ENCODE measurements at places on chromosomes 16 and 17.

- DNase-seq, result no peak
Measured at GRCh38 chr16:11946433-11946832, 4.6 kb upstream of the NPIPB2 start.

- no peak for DNase-seq
Measured at GRCh38 chr16:75942936-75943335, 216.6 kb upstream of the CPHXL start.

DNA sequence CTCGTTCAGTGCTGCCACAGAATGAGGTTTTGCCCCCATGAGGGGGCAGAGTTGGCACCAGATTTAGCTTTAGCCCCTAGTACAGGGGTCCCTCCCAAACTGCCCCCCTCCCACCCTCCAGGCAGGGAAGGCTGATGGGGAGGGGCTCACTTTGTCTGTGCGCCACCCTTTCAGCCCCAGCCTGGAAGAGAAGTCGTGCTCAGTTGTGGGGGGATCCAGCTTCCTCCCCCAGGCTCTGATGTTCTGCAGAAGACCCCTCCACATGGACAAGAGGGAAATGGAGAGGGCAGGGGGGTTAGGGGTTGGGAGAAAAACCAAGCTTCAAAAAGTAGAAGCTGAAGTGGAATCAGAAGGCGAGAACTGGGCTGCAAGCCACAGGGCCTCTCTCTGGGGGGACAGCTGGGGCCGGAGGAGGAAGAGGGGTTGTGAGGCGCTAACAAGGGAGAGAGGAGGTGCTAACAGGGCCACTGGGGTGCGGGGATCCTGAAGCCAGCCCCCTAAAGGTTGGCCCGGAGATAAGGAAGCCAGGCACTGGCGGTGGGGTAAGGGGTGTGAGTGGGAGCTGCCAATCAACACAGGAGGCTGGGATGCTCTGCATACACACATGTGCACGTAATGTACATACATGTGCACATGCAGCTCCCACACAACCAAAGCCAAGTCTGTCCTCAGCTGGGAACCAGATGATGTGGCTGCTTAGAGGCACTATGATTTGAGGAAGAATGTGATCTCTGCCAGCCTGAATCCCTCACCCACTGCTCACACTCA, 7.0 kb upstream of the TMEM92 start:
- peak; percentile 20 for DNase-seq

- peak; percentile 30 for DNase-seq
Measured at GRCh38 chr16:72689851-72690250, 358.1 kb downstream of the ZFHX3 start.

DNA sequence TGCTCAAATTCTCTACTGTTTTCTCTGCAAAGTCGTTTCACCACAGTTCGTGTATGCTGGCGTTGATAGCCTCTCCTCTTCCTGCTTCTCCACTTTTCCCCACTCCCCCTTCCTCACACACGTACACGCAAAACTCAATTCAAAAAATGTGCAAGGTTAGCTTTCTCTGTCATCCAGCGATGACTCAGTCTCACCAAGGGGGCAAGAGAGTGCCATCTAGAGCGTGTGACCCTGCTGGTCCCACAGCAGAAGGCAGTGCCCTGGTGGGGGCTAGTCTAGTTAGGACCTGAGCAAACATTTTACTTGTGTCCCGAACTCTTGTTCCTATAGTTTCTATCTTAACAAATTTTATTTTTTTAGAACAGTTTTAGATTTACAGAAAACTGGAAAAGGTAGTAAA, 121.2 kb upstream of the CHMP6 start:
- DNase-seq, result no peak

DNA sequence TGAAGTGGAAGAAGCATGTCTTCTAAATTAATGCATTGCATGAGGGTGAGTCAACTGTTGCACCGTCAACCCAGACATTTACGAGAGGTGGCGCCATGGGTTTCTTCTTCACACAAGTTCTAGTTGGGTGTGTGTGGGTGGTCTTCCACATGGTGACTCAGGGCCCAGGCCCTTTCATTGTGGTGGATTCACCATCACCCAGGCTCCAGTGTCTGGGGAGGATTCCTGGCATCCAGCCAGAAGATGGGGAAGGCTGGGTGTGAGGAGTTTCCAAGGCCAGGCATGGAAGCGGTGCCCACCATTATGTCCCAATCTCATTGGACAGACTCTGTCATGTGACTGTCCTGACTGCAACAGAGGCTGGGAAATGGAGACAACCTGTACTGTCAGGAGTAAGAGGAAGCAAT, 21.4 kb upstream of the JPH3 start:
- peak; percentile 73 for DNase-seq

- DNase-seq, result no peak
Measured at GRCh38 chr17:61323003-61323908, 76.4 kb upstream of the TBX2 start.

DNA sequence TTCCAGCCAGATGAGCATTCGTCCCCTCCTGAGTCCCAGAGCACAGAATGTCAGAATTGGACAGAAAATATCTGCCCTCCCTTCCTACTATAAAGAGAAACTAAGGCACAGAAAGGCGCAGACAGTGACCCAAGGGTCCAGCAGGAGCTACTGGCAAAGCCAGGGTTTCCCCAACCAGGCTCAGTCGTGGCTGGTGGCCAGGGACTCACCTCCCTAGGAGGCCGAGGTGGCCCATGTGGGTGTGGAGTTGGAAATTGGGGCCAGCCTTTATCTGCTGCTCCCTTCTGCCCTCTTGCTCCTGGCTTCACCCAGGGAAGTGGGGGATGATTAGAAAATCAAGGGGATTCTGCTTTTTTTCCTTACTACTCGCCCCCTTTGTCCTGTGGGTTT, 1.1 kb downstream of the DRC7 start:
- no peak for DNase-seq

- no peak for DNase-seq
Measured at GRCh38 chr16:62363501-62363900, 327.3 kb upstream of the CDH8 start.

GRCh38 chr17:72565006-72565405, 444.2 kb downstream of the SOX9 start:
- no peak for DNase-seq

DNA sequence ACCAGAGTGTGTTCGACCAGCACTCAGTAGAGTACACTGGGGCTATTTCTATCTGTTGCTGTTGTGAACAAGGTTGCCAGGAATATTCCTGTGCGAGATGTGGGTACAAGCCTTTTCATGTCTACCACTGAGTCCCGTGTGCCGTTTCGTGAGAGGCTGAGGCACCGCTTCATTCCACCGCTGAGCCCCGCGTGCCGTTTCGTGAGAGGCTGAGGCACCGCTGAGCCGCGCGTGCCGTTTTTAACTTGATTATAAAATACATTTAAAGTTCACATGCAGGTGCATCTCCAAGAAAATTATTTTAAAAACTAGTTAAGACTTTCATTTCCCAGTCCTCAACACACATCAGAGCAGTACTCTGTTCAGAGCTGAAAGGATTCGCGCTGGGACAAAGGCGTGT, 78.7 kb upstream of the ZNF750 start:
- DNase-seq, result no peak

DNA sequence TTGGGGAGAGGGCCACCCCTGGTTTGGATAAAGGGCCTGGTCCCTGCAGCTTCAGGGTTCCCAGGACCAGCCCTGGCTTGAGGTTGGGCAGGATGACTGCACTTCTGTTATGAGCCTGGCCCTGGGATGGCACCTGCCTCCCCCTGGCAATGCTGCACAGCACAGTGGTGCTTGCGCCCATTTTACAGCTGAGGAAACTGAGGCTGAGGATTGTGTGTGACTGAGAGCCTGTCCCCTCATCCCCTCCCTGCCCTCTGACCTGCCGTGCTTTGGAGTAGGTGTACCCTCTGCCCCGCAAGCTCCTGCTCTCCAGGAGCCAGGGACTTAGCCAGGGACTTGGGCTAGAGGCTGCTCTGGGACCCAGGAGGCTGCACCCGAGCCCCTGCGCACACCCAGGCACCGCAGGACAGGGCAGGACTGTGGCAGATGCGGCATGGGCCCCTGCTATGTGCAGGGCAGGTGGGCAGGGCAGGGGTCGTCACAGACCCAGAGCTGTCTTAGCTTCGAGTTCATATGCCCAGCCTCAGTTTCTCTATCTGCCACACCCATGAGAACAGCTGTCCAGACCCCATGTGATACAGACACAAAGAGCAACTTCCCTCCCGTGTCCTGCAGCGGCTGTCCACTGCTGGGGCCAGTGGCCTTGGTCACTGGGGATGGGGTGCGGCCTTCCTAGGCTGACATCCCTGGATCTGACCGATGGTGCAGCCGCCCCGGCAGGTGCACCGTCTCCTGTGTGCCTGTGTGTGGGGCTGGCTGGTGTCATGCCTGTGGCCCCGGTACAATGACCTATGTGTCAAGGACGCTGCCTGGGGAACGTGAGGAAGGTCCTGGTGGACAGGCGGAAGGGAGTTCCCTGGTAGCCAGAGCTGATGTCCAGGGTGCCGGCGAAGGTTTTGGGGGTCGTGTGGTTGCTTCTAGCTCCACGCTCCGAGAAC, 36.6 kb downstream of the BAHCC1 start:
- no peak for DNase-seq

- no peak for DNase-seq
Measured at GRCh38 chr16:48541108-48541786, 68.7 kb downstream of the N4BP1 start.

GRCh38 chr17:49031965-49032928, 35.1 kb downstream of the IGF2BP1 start:
- peak; percentile 86 for DNase-seq

DNA sequence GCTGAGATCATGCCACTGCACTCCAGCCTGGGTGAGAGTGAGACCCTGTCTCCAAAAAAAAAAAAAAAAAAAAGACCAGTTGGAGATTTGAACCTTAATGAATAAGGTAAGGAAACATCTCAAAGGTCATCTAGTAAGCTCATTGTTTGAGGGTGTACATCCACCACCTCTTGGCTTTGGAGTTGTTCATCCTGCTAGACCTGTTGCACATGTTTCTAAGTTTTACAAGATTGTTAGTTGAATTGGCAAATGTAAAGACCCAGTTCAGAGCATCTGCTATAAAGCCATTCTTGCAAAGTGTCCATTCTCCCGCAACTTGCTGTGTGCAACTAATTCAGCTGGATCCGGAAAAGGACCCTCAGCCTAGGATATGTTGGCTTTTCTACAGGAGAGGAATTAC, 1.5 kb downstream of the PSMD7 start:
- DNase-seq, result no peak

GRCh38 chr17:266701-267667, 85.5 kb upstream of the DOC2B start:
- DNase-seq, result no peak

DNA sequence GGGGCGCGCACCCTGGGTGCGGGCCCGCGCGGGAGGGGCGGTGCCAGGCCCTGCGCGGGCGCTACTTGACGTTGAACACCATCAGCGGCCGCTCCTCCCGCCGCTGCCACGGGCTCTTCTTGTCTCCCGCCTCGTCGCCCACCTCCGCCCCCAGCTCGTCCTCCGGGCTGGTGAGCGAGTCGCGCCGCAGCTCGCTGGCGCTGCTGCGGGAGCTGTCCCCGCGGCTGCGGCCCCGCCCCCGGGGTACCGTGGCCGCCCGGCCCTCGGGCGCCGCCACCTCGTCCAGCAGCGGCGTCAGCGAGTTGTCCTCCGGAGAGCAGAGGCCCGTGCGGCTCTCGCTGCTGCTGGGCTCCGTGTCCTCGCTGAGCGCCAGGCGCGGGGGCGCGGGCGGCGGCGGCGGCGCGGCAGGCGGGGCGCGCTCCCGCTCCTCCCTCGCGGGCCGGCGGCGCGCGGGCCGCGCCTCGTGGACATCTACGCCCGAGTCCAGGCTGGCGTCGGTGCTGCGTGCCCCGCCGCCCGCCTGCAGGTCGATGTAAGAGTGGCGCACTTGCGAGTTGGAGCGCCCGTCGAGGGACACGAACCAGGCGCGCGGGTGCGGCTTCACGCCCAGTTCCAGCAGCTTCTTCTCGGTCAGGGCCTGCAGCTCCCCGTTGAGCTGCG, 8.7 kb downstream of the GRN start:
- no peak for DNase-seq

GRCh38 chr17:80909635-80910034, 82.0 kb upstream of the CHMP6 start:
- DNase-seq, result no peak

DNA sequence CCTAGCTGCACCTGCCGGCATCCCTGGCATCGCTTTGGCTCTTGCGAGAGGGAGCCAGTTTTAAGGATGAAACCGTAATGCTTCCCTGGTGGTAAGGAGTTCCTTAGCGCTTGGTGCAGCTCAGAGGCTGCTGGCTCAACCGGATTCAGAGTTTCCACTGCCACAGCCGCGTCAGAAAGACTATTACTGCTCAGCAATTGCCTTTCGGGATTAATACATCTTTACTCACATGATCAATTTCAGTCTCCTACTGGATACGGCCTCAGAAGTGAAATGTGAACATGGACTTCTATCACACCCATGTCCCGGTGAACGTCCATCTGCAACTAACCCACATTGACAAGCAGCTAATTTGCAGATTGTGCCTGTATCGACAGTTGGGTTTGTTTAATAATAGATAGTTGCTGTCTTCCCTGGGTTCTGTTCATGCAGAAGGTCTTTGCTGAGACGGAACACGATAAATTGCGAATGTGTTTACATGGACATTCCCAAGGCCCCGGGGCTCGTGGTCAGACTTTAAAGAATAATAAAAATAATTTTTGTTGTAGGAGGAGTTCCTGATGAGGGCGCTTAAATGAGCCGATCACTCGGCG, 175.4 kb downstream of the ENGASE start:
- no peak for DNase-seq

DNA sequence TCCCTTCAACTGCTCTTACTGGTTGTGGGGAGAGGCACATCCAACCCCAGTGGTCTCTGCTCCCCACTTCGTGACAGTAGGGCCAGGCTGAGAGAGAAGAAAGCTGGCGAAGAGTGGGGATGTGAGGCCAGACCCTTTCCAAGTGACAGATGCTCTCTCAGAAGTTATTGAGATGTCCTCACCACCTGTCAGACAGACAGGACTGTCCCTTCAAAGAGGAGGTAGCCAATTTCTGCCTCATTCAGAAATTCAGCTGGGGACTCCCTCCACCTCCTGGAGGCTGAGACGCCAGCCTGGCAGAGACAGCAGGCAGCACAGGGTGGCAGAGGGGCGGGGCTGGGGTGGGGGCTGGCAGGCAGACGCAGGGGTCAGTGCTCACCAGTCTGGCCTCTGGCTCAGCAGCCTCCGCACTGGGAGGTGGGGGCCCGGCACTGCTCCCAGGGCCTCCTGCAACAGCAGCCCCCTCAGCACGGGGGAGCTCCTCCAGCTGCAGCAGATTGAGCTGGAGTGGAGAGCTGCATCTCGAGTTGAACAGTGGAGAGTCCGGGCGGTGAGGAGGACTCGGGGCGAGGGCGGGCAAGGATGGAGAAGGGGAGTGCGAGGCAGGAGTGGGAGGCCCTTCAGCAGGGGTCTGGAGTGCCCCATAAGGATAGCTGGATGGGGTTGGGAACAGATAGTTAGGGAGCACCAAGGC, 9.2 kb downstream of the PER1 start:
- DNase-seq, result no peak

DNA sequence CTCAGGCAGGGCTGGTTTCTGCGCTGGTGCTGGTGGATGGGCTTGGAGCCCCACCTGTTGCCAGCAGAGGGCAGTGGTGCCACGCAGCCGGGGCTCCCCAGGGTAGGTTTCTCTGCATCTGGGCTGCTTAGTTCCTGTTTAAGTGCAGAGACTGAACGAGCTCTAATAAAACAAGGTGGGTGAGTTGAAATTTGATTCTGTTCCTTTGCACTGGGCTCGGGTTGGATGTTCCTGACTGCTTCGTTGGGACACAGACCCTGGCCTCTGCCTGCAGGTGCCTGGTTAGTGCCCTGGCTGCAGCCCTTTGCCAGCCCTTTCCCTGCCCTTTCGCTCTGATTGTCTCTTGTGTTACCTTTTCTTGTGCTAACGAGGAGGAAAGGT, 30.0 kb downstream of the TBCD start:
- DNase-seq, result peak; percentile 80
